RKO (cell line): ENCODE measurements at places on chromosomes 3 and 15.

- DNase-seq, result no peak
Measured at GRCh38 chr3:180311242-180311641, 274.5 kb upstream of the PEX5L start.

GRCh38 chr3:73070675-73071575, 9.5 kb downstream of the EBLN2 start:
- DNase-seq, result no peak

DNA sequence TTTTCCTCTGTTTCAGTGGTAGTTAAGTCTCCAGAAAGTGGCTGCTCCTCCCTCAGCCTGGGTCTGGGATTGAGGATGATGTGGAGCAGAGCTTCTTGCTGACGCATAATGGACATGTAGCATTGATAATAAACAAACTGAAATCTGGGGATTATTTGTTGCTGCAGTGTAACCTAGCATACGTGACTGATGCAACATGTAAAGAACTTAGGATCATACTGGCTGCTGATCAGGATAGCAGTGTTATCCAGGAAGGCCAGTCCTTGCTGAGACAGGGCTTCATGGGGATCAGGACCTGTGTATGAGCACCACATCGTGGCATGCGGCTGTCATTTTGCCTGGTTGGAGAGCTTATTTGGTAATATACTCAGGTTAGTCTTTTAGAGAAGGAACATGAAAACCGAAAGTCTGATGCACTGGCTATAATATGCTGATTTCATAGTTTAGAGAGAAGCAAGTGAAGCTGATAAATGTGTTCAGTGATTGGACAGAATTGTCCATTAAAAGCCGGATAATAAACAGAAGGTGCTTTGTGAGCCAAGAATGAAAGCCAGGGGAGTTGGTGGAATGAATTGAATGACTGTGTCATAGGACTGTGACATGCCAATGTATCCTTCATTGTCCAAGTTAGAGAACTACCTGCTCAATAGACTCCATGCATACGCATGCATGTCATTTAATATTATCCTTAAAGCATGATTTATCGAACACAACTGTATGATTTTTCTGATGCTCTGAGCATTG, 4.1 kb downstream of the MINAR1 start:
- DNase-seq, result no peak

- DNase-seq, result no peak
Measured at GRCh38 chr15:38671675-38672254, 107.2 kb upstream of the RASGRP1 start.

DNA sequence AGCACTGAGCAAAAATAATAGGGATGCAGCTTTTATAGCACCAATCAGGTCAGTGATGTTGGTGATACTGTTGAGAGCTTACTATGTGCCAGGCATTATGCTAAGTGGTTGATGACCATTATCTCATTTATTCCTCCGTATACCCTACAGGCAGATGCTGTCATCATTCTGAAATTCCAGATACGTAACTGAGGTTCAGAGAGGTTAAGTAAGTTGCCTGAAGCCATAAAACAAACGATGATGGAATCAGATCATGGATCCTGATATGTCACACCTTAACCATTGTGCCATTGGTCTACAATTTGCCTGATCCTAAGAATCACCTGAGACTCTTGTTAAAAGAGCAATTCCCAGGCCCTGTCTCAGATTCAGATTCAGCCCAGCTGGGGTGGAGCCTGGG, 49.5 kb downstream of the ST6GAL1 start:
- DNase-seq, result no peak

GRCh38 chr3:42600958-42601675, 631 bp downstream of the NKTR start:
- DNase-seq, result peak; percentile 90

DNA sequence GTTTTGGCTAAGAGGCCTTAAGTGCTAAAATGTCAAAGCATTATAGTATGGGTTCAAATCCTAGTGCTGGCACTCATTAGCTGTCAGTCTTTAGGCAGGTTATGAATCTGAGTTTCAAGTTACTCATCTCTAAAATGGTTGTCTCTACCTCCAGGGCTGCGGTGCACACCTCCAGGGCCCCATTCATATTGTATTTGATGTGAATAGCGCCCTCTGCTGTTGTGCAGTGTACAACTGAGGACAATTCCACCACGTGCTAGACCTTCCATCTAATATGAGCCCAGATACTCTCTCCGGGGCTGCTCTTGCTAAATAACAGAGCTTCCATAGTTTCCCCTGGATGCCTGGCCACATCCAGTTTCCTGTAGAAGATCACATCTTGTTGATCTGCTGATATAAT, 54.3 kb downstream of the OXNAD1 start:
- DNase-seq, result no peak

- no peak for DNase-seq
Measured at GRCh38 chr15:73985101-73985873, 6.8 kb downstream of the STOML1 start.

- DNase-seq, result peak; percentile 65
Measured at GRCh38 chr3:133426721-133427120, 26.9 kb downstream of the BFSP2 start.

- peak; percentile 84 for DNase-seq
Measured at GRCh38 chr3:182980204-182981037, at the start of gene DCUN1D1. Gene DCUN1D1 (minus strand): TSS chr3:182980538. CDS start chr3:182980489, 49 bp downstream.

DNA sequence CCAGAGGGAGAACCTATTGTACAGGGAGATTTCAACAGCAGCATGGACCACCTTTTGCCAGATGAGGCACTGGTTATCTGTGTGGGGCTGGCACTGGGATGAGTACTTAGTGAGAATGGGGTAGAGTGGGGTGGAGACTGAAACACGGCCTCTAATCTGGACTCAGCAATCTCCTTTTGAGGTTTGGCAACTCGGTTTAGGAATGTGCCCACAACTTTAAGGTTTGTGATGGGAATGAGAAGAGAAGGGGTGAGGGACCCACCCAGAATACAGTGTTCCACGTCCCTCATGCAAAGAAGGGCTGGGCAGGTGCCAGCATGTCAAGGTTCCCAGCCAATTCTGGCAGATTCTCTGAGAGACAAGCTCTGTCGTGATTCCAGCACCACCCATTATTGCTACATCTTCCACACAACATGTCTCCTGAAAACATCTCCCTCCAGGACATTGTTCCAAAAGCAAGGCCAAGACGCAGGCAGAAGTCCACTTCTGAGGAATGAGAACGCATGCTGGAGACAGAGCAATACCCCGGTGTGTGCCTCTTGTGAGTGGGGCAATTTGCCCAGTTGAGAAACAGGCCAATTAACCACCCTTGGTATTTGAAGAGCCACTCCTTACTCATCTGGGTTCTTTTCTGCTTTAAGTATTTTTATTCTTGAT, 37.5 kb upstream of the CCR4 start:
- no peak for DNase-seq

- DNase-seq, result no peak
Measured at GRCh38 chr15:85657132-85657531, 137.6 kb downstream of the KLHL25 start.

DNA sequence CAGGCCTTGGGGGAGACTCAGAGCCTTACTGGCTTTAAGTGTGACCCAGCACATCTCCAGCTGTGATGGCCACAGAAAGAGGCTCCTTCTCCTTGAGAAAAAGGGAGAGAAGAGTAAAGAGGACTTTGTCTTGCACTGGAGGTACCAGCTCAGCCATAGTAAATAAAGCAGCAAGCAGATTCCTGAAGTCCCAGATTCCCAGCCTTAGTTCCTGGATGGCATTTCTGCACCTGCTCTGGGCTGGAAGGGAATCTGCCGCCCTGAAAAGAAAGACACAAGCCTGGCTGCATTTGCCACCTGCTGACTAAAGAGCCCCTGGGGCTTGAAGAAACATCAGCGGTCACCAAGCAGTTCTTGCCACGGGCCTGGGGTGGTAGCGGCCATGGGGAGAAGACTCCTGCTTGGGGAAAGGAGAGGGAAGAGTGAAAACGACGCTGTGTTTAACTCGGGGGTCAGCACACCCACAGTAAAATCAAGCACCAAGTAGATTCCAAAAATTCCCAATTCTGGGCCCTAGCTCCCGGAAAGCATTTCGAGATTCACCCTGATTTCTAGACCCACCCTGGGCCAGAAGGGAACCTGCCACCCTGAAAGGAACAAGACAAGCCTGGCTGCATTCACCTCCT, 24.2 kb upstream of the TNK2 start:
- no peak for DNase-seq

DNA sequence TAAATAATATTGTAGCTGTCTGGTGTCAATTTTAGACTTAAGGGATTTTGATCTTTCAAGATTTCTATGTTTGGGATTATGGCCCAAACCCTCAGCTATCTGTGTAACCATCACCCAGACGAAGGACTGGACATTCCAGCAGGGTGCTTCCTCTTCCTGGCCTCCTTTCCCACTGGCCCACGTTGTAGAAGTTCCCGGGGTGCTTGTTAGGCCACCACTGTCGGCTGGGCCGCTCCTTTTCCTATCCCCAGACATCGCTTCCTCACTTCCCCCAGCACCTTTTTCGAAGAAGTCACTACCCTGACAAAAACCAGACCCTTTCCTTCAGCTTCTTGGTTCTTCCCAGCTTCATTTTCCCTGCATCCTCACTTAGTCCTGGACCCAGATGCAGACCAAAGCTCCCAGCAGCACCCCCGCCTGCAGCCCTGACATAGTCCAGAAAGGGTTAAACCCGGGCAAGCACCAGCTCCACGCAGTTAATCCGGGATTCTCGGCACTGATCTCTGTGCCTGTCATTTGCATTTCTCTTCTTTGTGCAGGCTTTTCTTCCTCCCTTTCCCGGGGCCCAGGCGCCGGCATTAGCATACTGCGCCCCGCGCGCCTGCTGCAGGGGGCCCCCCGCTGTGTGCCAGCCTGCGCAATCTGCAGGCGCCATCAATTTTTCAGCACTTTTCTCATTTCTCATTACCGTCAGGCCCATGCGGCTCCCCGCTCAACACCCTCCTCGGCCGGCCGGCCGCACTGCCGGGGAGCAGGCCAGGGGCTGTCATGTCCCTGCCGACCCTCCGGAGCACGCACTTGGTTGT, 90.6 kb downstream of the ZNF621 start:
- DNase-seq, result no peak

DNA sequence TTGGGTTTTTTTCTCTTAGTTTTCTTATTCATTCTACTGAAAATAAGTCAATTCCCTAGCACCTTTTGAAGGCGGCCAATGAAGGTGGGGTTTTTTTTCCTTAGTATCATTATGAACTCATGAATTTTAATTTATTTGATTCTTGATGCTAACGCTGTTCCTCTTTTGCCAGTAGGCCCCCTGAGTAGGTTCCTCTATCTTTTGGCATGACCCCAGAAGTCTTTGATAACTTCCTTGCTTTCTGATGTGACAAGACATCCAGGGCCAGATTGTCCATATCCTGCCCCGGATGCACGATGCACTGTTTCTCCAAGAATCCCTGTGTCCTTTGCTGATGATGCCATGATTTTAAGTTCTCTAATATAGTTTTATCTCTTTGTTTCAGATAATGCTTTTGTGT, 20.6 kb downstream of the LRRK1 start:
- DNase-seq, result no peak

DNA sequence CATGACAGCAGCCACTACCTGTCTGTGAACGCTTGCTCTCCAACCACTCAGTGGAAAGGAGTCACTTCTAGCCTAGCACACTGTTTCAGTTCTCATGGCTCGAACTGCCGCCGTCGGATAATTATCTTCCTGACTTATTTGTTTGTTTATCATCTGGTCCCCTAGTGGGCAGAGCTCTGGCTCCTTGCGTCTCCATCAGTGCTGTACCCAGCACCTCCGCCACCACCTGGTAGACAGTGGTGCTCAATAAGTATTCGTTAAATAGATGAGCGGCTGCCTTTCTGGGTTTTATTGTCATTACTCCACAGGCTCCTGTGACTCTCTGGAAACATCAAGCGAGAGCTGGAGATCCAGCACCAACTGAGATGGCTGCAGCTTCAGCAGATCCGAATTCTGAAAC, 297.5 kb downstream of the NTRK3 start:
- DNase-seq, result peak; percentile 1

- DNase-seq, result no peak
Measured at GRCh38 chr3:61955483-61955882, 394.1 kb downstream of the PTPRG start.

DNA sequence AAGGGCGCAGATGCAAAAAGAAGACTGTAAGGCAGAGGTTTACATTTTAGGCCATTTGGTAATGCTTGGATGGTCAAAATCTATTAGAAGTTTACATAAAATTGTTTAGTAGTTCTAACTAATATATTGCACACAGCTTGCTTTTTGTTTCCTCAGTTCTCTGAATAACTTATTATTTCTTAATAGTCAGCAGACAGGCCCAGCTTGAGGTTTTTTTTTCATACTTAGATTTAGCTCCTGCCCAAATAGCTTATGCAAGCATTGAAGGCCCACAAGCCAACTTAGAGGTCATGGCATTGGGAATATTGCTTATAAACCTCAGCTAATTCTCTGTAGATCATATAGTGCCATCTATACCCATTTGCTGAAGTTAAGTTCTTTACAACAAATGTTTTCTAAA, 172.5 kb downstream of the RAP2B start:
- DNase-seq, result no peak

- no peak for DNase-seq
Measured at GRCh38 chr15:80176443-80176842, 23.6 kb downstream of the FAH start.

- DNase-seq, result no peak
Measured at GRCh38 chr3:66479532-66479947, 21.3 kb downstream of the LRIG1 start.

GRCh38 chr15:74207652-74208440, 5.3 kb upstream of the STRA6 start:
- no peak for DNase-seq

DNA sequence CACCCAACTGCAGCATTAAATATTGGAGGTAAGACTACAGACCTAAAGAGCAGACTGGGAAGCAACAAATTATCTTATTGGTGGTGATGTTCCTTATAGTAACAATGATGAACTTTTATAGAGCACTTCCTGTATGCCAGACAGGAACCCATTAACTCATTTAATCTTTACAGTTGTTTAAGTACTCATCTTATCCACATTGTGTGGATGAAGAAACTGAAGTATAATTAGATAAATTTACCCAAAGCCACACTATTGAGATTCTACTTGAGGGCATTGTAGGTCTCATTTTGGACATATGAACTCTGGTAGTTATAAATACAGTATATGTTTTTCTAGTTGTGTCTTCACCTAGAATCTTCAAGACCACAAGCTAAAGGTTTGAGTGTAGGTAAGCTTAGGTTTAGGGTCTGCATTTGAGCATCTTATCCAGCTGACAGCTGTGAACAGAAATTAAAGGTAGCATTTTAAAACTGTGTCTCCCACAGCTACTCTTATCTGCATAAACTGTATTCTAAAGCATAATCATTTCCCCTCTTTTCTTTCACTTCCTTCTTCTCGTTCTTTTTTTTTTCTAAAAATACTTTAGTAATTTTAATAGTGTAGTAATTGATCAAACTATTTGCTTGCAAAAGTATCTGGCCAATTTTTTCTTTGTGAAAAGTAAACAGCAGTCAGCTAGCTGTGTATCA, 138.2 kb downstream of the UBE2E2 start:
- DNase-seq, result no peak

DNA sequence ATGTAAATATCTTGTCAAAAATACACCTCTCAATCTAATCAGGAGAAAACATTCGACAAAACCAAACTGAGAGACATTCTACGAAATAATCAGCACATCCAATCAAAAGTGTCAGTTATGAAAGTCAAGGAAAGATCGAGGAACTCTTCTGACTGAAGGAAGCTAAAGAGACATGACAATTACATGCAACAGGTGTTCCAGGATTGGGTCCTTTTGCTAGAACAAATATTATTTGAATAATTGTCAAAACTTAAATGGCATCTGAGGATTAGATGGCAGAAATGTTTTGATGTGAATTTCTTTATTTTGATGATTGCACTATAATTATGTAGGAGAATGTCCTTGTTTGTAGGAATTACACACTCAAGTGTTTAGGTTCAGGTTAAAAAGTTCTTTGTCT, 124.1 kb upstream of the HES1 start:
- no peak for DNase-seq

- no peak for DNase-seq
Measured at GRCh38 chr3:171516765-171517164, 56.6 kb upstream of the TNIK start.

- no peak for DNase-seq
Measured at GRCh38 chr3:134956395-134956794, 161.3 kb downstream of the EPHB1 start.
